Activated CD4-positive, CD25-positive, alpha-beta regulatory T cell treated with anti-CD3 and anti-CD28 coated beads, Interleukin-2, amount 50 U/mL, for 72 hours (primary cell): ENCODE measurements at places on chromosomes 6 and 20.

DNA sequence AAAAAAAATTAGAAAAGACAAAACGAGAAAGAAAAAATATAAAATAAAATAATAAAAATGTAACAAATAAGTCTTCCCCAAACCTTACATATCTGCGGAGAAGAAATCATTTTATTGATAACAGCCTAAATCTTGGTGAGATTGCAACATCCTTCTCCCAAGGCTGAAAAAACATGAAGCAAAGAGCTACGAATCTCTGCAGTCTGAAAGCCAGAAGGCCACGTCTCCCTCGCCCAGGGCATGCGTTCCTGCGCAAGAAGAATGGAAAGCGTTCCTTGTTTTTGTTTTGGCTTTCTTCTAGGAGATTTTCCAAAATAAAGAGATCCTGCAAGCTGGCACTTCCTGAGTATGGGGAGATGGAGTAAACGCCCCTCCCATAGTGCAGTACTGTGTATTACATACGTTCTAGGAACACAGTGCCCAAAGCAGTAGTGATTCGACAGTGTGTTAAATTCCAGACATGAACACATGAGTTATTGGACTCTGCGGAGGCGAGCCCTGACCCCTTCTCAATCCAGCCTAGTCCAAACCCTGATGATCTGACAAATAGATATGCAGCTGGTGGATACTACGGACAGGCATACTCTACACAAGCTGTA lies 126.7 kb upstream of the RREB1 start:
- DNase-seq, result no peak

GRCh38 chr6:82246802-82247504 lies 591 bp downstream of the IBTK start:
- DNase-seq, result no peak

DNA sequence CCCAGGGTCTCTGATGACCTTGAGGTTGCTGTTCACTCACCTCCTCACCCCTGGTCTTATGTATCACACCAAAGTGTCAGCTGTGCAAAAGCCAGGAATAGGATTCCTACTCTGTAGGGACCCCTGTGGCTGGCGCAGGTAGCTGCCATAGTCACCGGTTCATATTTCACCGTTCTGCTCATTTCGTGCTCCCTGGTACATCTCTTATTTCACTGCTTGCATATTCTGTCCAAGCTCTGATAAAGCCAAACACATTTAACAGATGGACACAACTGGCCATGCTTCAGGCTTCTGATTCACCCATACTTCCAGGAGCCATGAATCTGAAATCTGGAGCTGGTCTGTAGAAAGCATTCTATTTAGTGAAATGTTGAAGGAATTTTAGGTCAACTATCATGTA lies 20.5 kb downstream of the SLC22A3 start:
- no peak for DNase-seq

- DNase-seq, result no peak
These were observed 149.7 kb upstream of the SIM1 start for GRCh38 chr6:100614386-100614785.

- DNase-seq, result peak; percentile 68
These were observed 64.8 kb downstream of the KIAA0319 start for GRCh38 chr6:24581084-24581669.

DNA sequence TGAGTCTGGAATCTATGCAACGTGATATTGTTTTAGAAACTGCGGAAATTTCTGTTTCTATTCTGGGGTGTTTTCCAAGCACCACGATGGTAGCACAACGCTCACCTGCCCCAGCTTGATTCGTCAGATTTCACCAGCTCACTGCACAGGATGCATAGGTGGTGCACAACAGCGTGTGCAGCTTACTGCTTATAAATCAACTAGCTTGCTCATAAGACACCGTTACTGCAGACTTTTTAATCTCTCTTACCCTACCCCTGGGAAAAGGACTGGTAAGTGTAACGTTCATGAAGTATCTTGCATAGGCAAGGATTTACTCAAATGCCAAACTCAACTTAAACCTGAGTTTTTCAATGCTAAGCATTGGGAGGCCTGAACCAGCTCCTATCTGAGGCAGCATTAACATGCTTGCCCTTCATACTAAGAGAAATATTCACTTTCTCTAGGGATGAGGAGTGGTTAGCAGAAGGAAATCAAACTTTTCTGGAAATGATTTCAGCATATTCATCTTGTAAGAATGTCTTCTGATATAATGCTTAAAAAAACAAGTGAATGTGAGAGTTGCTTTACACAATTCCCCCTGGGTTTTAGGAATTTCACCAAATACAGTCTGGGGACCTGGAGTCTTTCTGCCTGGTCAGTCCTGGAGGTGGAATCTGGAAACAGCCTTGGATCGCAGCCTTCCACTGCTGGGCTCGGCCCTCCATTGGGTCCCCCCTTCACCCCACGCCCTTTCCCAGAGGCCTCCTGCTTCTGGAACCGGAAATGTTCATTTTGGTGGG lies 100.6 kb downstream of the DACT2 start:
- no peak for DNase-seq

- no peak for DNase-seq
These were observed 36.8 kb upstream of the L3MBTL3 start for GRCh38 chr6:129981598-129981997.
